ENCODE measurements at places on chromosomes 5 and 9.

GRCh38 chr9:17800418-17800817 lies 221.6 kb downstream of the SH3GL2 start:
- DNase-seq: no peak

GRCh38 chr9:110923601-110924000 lies 114.7 kb downstream of the LPAR1 start:
- peak; percentile 55 for DNase-seq

DNA sequence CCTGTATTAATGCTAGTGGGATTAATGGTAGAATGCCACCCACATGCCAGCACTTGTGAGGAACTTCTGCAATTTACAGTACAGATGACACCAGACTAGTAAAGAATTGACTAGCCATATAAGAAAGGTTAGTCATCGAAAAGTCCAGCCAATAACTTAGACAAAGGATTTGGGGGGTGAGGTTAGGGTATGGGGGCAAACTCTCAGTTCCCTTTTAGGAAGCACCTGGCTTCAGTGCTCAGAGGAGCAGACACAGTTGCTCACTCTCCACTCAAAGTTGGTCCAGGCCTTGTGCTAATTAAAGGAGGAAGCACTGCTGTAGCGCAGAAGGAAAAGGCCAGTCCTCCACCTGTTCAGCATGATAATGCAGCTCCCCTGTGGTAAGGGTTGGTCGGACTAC lies 25.2 kb downstream of the TGFBR1 start:
- DNase-seq: no peak

DNA sequence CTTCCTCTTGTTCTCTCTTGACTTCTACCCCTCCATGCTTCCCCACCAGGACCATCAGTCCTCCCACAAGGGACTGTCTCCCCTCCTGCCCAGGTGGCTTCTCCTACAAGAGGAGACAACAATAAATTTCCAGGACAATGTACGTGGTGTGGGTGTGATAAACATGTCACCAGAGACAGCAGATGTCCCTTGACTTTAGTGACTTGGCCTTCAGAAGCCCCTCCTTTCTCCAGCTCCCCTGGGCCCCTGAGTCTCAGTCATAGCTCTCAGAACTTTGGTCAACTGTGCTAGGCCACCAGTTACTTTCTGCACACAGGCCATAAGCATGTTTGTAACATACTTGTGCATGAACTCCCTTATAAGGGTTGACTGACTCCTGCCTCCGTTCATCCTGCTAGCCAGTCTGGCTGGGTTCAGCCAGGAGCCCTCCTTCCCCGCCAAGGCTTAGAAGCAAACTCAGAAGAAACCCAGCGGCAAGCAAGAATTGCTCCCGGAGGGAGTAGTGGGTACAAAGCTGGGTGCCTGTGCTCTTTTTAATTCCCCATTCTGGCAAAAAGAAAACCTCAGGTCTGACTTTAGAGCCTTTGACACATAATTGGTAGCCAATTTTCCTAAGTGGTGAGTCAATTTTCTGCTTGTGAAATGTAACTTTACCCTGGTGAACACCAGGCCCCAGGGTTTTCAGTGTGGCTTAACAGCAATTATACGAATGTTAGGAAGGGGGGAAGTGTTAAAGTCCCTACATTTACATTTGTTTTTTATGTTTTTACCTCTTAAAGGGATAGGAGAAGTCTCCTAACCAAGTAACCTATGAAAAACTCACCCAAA lies 49.2 kb downstream of the EBF1 start:
- peak; percentile 74 for DNase-seq

- DNase-seq: no peak
Observed at GRCh38 chr5:141508440-141508797, 19.5 kb downstream of the PCDHGC5 start.

DNA sequence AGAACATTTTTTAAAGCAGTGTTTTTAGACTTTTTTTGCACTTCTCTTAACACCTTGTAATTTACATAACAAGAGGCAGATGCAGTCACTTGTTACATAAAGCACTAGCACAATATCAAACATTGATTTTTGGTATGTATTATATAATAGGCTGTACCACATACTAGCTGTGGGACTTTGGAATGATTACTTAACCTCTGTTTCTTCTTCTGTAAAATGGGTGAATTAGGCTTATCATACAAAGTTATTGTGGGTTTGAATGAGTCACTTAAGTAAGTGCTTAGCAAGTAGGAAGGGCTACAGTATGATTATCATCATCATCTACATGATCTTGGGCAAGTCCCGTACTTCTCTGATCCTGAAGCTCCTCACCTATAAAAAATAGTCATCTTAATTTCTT lies 2.1 kb downstream of the FAM81B start:
- DNase-seq: no peak

GRCh38 chr9:20865347-20865746 lies 166.1 kb downstream of the HACD4 start:
- DNase-seq: no peak

DNA sequence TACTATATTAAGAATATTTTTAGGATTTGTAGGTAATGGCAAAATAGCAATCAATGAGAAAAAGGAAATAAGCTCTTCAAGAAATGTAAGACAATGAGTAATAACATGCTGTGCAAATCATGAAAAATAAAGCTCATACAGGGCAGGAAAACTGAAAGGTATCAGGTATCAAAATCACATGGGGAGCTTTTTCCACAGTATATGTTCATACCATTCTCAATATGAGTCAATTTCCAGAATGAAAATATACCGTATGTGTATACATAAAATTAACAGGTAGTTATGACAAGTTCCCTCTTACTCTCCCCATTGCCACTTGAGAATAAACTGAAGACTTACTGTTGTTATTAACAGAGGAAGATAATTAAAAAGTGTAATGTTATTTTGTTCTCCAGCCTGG lies 35.9 kb downstream of the EFCAB9 start:
- DNase-seq: no peak

- no peak for DNase-seq
Observed at GRCh38 chr5:1508659-1509290, 15.0 kb downstream of the LPCAT1 start.

GRCh38 chr5:7495131-7495517 lies 99.2 kb downstream of the ADCY2 start:
- DNase-seq: no peak

DNA sequence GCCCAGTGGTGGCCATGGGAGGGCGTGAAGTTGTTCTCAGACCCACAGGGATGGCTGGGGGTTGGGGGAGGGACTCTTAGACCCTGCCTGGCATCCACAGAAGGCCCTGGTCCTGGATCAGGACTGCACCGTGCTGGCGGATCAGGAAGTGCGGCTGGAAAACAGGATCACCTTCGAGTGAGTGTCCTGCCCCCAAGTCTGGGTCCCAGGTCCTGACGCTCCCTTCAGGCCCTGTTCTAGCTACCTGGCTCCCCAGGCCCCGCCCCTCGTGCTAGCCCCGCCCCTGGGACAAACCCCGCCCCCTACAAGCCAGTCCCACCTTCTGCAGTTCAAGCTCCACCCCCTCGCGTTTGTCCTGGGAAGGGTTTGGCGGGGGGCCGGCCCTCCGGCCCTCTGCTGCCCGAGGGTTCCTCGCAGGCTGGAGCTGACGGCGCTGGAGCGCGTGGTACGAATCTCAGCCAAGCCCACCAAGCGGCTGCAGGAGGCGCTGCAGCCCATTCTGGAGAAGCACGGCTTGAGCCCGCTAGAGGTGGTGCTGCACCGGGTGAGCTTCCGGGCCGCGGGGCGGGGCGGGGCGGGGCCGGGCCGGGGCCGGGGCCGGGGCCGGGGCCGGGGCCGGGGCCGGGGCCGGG lies 12.9 kb downstream of the RGS14 start:
- peak; percentile 79 for DNase-seq
